ENCODE measurements at places on chromosomes 12 and 14.

GRCh38 chr12:69150083-69150795 lies 89.1 kb upstream of the CPSF6 start:
- DNase-seq = no peak

DNA sequence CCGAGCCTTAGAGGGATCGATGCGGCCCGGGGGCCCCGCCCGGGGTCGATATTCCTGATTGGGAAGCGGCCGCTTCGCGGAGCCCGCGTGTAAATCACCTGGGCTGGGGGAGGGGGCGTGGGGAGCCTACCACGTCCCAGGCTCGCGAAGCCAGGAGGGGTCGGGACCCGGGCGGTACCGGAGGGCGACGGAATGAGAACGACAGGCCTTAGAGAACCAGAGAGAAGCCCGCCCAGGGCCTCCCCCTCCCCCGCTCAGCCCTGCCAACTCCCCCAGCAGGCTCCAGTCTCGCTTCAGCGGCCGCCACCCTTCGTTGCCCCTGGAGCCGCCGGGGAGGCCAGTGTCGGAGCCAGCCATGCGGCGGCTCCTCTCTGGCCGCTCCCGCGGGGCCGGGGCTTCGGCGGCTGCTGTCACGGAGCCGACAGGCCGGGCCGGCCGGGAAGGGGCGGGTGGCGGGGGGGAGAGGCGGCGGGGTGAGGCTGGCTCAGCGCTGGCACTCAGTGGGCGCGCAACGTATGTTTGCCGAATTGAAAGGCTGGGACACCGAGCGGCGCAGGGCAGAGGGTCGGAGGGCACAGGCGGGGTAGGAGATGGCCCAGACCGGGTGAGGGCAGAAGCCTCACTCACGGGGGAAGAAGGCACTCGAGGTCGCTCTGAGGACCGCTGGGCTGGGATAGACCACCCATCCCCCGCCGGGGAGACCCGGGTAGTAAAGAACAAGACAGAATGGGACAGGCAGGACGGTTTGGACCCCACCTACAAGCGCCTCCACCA lies 1.4 kb upstream of the DNAJC22 start:
- peak; percentile 64 for DNase-seq

DNA sequence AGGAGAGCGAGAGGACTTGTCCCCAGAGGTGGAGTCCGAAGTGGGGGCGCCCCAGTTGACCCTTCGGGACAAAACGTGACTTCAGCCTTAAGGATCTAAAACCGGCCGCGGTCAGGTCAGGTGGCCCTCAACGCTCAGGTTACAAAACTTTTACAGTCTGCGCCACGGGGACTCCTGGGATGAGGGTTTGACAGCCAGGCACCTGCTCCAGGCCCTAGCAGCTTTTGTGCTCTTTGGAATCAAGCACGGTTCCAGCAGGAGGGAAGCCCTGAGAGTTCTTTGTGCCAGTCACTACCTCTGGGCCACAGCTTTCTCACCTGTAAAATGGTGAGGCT lies 337 bp downstream of the ZC2HC1C start:
- DNase-seq = no peak

DNA sequence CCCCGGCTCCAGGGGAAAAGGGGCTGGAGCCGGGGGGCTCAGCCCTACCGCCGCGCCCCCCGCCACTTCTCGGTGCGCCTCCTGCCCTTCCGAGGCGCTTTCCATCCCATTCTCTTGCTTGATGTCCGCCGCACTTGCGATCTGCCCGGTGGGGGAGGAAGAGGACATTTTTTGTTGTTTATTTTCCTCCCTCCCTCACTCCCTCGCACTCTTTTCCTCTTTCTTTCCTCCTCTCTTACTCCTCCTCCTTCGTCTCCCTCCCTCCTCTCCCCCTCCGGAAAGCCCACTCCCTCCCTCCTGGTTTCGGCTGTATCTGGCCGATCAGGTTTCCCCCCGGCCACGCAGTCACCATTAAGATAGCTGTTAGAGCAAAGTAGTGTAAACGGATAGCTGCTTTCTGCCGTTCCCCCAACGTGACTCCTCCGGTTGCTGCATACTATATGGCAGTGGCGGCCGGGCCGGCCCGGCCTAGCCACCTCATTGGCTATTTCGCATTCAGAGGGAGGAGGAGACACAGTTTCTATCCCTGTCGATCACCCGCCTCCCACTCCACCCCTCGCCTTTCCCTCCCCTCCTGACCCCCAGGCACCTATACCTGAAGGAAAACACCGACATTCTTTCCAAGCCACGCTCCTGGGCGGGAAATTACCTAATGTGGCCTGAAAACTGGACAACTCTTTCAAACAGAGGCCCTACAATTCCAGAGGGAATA lies at the start of gene SIX4:
Gene SIX4 (minus strand): TSS at position 445 of the 712 bp plus-strand sequence. CDS start 277 bp downstream, at position 168.
- peak; percentile 39 for DNase-seq

DNA sequence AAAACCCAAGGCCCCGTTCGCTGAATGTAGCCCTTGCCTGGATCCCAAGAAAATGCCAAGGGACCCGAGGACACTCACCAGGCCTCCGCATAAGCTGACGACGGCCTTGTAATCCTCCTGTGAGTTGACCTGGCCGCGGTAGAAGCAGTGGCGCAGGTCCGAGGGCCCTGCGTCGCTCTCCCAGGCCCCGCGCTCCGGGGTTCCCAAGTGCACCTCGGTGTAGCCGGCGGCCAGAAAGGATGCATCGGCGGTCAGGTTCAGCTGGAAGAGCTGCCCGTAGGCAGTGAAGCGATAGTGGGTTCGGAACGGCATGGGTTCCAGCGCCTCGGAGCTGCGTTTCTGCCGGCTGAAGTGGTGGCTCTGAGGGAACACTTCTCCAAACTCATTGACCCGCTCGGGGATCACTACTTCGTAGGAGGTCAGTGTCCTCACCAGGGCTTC lies 1.2 kb downstream of the ADAMTS20 start:
- DNase-seq = no peak

- DNase-seq = no peak
Observed at GRCh38 chr12:45560689-45561088, 168.8 kb upstream of the ARID2 start.

DNA sequence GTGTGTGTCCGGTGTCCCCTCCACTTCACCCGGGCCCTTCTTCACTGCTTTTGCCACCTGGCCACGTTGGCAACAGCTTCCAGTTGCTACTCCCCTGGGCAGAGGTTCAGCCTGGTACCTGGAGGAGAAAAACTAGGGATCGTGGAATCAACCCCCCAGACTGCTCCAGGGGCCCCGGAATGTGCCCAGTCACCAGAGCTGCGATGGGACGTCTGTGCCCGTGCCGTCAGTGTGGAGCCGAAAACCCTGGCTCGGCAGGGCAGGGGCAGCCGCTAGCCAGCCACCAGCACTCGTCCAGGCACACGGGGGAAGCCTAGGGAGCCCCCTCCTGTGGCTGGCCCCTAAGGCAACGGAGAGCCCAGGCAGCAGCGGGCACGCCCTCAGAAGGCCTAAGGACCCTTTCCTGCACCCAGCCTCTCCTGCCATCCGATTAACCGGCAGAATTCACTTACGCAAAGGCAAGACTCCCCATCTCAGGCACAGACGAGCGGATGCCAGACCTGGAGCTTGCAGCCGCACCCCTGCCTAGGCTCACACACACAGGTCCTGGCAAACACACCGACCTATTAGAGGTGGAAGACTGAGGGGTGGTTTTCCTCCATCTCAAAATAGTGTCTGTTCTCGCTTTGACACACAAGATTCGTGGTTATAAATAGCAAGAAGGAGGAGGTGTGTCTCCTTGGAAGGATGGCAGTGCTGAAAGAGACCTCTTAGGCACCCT lies 62.6 kb downstream of the FBXL14 start:
- DNase-seq = peak; percentile 40

DNA sequence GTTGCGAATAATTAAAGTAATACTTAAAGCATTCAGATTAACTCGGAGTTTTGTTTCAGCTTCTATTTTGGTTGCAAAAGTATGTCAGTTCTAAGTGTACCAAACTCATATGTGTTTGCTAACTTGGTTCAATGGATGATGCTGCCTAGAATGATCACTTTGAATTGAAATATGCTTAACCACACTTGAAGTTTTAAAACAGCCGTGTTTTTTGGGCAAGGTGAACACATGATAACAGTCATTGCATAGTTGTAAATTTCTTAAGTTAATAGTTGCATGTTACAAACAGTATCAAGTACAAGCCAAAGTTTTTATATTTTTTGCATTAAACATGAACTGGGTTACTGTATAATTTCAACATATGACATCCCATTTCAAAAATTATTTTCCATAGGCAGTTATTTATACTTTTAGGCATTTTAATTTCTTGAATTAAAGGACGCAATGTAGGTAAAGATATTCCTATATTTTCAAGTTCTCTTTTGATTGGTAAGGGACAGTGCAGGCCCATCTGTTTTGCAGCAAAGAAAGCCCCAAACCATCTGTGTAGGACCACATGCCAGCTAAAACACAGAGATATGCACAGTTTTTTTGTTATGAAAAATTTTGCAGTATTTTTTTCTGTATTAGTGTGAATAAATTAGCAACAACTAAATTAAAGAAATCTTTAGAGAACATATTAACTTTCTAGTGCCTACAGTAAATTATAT lies 575.5 kb downstream of the PRKD1 start:
- no peak for DNase-seq

DNA sequence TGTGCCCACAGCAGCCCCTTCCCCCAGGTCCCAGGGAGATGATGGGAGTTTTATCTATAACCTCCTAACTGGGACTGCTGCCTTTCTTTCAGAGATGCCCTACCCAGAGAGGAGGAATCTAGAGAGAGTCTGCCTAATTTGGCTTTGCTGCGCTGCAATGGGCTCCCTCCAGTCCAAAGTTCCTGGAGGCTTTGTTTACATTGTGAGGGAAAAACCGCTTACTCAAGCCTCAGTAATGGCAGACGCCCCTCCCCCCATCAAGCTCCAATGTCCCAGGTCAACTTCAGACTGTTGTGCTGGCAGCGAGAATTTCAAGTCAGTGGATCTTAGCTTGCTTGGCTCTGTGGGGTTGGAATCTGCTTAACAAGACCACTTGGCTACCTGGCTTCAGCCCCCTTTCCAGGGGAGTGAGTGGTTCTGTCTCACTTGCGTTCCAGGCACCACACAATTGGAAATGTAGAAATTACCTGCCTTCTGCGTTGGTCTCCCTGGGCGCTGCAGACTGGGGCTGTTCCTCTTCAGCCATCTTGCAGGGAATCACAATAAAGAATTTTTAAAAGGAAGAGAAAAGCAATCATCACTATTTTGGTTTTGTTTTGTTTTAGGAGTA lies 262.5 kb downstream of the FOXG1 start:
- DNase-seq = no peak

GRCh38 chr14:75879031-75879430 lies 102.8 kb downstream of the TGFB3 start:
- no peak for DNase-seq

GRCh38 chr14:83255015-83255726 lies 1721.5 kb upstream of the SEL1L start:
- DNase-seq = no peak

DNA sequence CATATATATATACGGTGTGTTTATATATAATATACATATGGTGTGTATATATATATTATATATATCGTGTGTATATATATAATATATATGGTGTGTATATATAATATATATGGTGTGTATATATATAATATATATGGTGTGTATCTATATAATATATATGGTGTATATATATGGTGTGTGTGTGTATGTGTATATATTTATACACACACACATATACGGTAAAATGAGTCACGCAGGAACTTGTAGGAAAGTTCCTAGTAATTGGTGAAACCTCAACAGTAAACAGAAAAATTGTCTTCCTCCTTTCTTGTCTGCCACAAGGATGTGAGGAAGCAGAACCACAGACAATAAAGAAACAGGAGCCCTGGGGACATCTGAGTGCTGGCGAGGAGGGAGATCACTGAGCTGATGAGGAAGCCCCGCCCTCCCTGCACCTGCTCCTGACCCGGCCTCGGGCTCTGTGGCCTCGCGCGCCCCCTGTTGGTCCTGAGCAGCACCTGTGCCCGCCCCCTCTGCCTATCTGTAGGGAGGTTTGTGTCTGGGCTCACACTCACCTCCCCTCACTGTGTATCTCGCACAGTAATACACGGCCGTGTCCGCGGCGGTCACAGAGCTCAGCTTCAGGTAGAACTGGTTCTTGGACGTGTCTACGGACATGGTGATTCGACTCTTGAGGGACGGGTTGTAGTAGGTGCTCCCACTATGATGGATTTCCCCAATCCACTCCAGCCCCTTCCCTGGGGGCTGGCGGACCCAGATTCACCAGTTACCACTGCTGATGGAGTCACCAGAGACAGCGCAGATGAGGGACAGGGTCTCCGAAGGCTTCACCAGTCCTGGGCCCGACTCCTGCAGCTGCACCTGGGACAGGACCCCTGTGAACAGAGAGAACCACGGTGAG lies 1079.4 kb downstream of the TMEM121 start:
- peak; percentile 56 for DNase-seq

DNA sequence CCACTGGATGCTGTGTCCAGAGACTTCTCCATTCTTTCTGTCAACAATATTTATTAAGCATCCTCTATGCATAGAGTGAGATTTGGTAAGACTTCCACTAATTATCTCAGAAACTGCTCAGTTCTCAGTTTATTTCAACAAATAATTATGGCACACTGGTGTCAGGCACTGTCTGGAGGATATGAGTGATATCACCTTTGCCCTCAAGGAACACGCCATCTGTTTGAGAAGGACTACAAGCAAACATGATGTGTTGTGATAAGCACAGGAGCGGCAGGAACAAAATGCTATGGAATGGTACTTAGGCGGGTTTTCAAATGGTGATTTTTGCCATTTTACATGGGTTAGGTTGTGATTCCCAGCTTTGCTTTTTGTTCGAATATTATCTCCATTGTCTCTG lies 229.2 kb downstream of the DPF3 start:
- no peak for DNase-seq

DNA sequence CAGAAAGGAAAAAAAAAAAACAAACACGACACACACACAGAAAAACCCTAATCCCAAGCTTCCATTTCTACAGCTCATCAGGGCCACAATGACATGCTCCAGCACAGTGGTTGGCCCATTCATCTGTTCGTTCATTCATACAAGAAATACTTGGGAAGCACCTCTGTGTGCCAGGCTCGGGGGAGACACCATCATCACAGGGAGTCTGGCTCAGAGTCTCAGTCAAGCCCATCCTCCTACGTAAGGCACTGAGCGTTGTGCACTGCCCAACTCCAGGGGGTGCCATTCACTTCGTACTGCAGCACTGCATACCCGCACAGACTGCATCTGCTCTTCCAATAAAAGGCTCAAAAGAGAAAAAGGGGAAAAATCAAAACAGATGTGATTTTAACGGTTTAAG lies 15.3 kb downstream of the VPS37B start:
- DNase-seq = no peak

DNA sequence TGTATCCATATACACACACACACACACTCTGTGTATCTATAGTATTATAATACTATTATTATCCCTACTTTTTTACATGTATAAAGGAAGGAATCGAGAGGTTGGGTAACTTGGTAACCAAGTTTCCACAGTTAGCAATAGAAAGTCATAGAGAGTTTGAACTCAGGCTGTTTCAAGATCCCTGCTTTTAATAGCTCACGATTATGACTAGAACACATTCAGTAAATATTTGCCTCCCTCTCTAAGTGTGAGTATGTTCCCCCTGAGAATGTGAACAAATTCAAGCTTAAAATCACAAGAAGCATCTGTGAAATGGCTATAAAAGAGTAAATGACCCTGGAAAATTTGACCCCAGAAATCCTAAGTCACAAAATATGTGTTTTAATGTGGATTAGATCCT lies 11.0 kb upstream of the REP15 start:
- DNase-seq = no peak
